ENCODE measurements at places on chromosomes 2 and 18.

GRCh38 chr2:7468955-7469354, 551.7 kb downstream of the RNF144A start:
- no peak for DNase-seq

DNA sequence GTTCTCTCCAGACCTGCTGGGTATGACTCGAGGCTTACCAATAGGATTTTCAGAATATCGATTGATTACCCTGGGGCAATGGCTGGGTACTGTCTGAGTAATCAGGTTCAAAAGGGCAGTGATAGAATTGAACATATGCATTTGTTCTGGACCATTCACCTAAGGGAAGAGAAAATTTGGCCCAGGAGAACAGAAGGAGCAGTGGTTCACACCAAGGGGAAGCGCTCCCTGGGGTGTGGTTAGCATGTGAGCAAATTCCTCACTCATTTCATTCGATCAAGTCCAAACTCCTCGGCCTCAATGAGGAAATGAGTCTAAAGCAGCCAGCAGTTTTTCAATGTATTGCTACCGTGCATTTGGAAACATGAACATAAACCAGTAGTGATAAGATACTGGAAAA, 55.6 kb downstream of the CYP26B1 start:
- DNase-seq: no peak

GRCh38 chr18:22846697-22847096, 86.4 kb upstream of the RBBP8 start:
- no peak for DNase-seq

GRCh38 chr2:158664987-158665386, 130.1 kb upstream of the DAPL1 start:
- DNase-seq: no peak

DNA sequence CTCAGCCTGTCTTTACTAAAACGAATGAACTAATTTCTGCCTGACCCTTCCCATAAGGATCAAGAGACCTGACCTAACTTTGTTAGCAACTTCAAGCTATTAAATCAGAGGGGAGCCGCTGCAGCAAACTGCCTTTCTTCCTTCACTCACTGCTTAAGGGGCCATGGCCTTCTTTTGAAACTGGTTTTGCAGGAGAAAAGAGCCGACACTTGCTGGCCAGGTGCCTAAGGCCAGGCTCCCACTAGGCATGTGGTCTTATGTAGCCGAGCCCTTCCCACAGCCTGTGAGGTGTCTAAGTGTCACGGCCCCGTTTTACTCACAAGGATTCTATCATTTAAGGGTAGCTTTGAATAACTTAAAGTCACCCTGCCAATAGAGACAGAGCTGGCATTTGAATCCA, 130.8 kb downstream of the ZNF236 start:
- no peak for DNase-seq

DNA sequence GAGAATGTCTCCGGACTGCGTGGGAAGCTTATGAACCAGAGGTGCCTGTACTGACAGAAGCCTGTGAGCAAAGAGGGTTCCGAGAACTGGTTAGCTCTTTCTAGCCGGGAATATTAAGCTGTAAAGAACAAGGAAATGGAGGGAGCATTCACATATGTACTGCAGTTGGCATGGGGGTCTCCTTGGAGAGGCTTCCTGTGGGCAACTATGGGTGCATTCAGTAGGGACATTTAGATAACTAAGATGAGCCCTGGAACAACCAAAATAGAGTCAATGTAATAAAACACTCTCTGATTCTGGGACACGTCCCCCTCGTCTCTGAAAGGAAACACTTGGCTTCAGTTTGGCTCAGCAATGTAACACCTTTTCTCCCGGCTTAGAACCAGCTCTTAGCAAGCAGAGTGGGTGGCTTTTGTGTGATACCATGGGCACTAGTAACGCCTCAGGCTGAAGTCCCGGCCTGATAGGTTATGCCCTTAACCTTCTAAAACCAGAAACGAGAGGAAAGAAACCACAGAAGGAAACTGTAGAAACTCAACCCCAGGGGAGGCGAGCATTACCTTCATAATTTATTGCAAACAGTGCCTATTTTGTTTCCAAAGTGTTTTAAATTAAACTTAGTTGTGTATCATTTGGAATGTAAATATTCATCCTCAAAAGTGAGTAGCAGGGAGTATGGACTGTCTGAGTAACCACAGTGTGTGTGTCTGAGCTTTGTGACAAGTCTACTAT, 48.8 kb upstream of the LPIN2 start:
- no peak for DNase-seq

GRCh38 chr18:77069931-77070330, 62.7 kb downstream of the MBP start:
- DNase-seq: no peak

- no peak for DNase-seq
These were observed 7.9 kb downstream of the PAX3 start for GRCh38 chr2:222290736-222291484.

- DNase-seq: no peak
These were observed 114.0 kb downstream of the GATA6 start for GRCh38 chr18:22283397-22283796.

- no peak for DNase-seq
These were observed 111.0 kb downstream of the GYPC start for GRCh38 chr2:126766969-126767296.

GRCh38 chr18:31633392-31634330, 42.0 kb downstream of the TTR start:
- no peak for DNase-seq

DNA sequence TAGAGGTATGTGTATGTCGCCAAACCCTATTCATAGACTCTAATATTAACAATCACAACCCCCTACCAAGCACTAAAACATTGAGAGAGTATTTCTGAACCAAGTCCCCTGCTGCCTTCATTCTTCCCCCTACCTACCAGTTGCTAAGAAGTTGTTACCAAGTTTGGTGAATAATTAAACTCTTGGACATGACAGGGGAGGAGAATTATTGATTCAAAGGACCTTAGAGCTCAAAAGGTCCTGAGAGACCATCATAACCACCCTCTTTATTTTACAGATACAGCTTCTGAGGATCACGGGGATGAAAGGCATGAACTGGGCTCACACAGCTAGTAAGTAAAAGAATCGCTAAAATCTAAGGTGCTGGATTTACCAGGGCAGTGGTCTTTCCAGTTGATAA, 204.1 kb downstream of the PIK3C3 start:
- DNase-seq: no peak

DNA sequence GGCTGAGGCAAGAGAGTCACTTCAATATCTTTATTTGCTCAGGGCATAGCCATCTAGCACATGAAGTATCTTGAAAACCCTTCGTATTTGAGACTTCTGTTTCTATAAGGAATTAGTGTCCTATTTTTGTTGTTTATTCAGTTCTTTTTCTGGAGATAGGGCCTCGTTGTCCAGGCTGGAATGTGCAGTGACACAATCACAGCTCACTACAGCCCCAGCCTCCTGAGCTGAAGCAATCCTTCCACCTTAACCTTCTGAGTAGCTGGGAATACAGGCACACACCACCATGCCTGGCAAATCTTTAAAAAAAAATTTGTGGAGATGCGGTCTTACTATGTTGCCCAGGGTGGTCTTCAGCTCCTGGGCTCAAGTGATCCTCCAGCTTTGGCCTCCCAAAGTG, 50.6 kb downstream of the PSMD14 start:
- DNase-seq: no peak

- DNase-seq: no peak
These were observed 677.4 kb upstream of the HS6ST1 start for GRCh38 chr2:128996078-128996477.

DNA sequence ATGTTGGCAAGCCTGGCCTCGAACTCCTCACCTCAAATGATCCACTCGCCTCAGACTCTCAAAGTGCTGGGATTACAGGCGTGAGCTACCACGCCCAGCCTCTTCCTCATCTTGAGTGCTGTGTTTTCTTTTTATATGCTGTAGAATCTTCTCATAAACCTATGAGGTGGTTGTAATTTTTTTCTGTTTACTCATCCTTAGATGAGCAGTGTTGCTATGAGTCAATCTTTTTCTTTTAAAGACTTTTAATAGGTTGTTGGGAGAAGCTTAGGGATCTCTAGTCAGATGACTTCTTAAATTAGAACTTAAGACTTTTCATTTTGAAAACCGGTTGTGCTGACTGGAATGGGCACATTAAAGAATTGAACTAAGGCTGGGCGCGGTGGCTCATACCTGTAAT, 8.7 kb upstream of the AAK1 start:
- DNase-seq: no peak

- DNase-seq: no peak
These were observed 234.0 kb downstream of the GBX2 start for GRCh38 chr2:235934059-235934773.

- peak; percentile 77 for DNase-seq
These were observed 23.8 kb upstream of the IL1R2 start for GRCh38 chr2:101967826-101968513.

- no peak for DNase-seq
These were observed 615.8 kb upstream of the SALL3 start for GRCh38 chr18:78363556-78364387.

DNA sequence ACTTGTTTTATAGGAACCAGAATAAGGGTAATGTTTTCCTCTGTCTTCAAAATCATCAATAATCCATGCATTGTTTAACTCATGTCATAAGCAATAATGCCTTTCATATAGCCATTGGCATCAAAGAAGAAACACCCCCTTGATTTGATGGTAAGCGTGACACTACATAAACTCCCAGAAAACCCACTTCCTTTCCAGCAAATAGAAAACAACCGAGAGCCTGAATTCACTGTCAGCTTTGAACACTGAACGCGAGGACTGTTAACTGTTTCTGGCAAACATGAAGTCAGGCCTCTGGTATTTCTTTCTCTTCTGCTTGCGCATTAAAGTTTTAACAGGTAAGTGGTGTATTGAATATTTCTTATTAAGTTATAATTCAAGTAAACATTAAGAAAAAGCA, at the start of gene ICOS:
Gene ICOS (plus strand): TSS at position 229 of the 400 bp plus-strand sequence. CDS start 52 bp downstream, at position 281.
- DNase-seq: no peak

GRCh38 chr2:128600581-128601297, 282.1 kb upstream of the HS6ST1 start:
- DNase-seq: no peak

GRCh38 chr2:74043345-74044329, 58.9 kb downstream of the TET3 start:
- no peak for DNase-seq

Data from breast epithelium (tissue), 4 donors.